Suppressor macrophage treated with lipopolysaccharide for 1 hour (primary cell): ENCODE measurements at places on chromosomes 7 and 10.
A peak's percentile ranks its signal among the peaks of the same experiment; 100 is the strongest.

- no peak for DNase-seq
Measured at GRCh38 chr7:112749775-112750174, 40.4 kb downstream of the TMEM168 start.

- no peak for DNase-seq
Measured at GRCh38 chr10:113843972-113844485, 9.9 kb downstream of the DCLRE1A start.

GRCh38 chr7:137302081-137302480, 41.5 kb downstream of the PTN start:
- DNase-seq: no peak

GRCh38 chr10:110118891-110119621, 88.3 kb upstream of the MXI1 start:
- peak; percentile 40 for DNase-seq

DNA sequence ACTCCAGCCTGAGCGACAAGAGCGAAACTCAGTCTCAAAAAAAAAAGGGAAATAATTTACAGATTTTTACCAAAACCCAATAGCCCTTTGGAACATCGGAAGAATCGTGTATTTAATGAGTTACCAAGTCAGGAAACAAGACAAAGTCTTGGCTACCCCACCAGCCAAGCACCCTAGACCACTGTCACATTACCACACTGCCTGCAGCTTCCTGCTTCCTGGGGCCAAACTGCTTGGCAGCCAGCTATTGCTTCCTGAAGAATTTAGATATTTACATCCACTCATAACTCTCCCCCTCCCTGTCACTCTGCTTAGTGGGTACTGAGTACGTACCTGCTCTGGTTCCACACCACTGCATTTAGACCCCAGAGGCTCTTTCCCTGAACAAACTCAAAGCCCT, 14.1 kb upstream of the TNPO3 start:
- DNase-seq: peak; percentile 13
